Bladder microvascular endothelial cell (primary cell): ENCODE measurements at places on chromosomes 11 and 22. TPM values are rescaled to one million over a fixed set of nuclear protein-coding genes. Genes with fewer than 3 reads are reported as not detected.

SCN4B gene
- under 0.01 and 0.06 TPM in 2 replicates for total RNA-seq

RHOD gene
- 8.4 and 20.8 TPM in 2 replicates for total RNA-seq

TSSK2 gene
- not detected in 2 replicates for total RNA-seq

RFPL1 gene
- not detected in 2 replicates for total RNA-seq

CNGA4 gene
- not detected in 2 replicates for total RNA-seq

LIF gene
- 0.49 and 2.0 TPM in 2 replicates for total RNA-seq

EFCAB6 gene
- total RNA-seq = under 0.01 and 0.50 TPM in 2 replicates

PHF21A gene
- total RNA-seq = 5.8 and 17.1 TPM in 2 replicates

CBLIF gene
- not detected in 2 replicates for total RNA-seq

BTG4 gene
- total RNA-seq = not detected in 2 replicates

BEST1 gene
- under 0.01 TPM in 1 of 2 replicates, not detected in the other for total RNA-seq

ASCL2 gene
- total RNA-seq = not detected in 2 replicates

TFIP11 gene
- total RNA-seq = 27.8 and 52.1 TPM in 2 replicates

PGA4 gene
- not detected in 2 replicates for total RNA-seq

OR8D1 gene
- not detected in 2 replicates for total RNA-seq

DGAT2 gene
- total RNA-seq = 0.65 and 2.9 TPM in 2 replicates

SYVN1 gene
- total RNA-seq = 7.3 and 32.0 TPM in 2 replicates

TRIM3 gene
- total RNA-seq = 19.8 and 28.1 TPM in 2 replicates

SLC36A4 gene
- 4.0 and 9.9 TPM in 2 replicates for total RNA-seq

DDTL gene
- total RNA-seq = 0.25 and 1.1 TPM in 2 replicates

OR51I1 gene
- total RNA-seq = not detected in 2 replicates

DDT gene
- total RNA-seq = 65.6 and 81.6 TPM in 2 replicates

PIWIL4 gene
- 0.32 and 0.76 TPM in 2 replicates for total RNA-seq

ABTB2 gene
- total RNA-seq = 0.49 and 0.57 TPM in 2 replicates

OR51B5 gene
- total RNA-seq = not detected in 2 replicates

MS4A4E gene
- total RNA-seq = not detected in 2 replicates

KRTAP5-2 gene
- total RNA-seq = not detected in 2 replicates

SMTNL1 gene
- not detected in 2 replicates for total RNA-seq

SOX6 gene
- total RNA-seq = 0.19 and 0.32 TPM in 2 replicates

KCNJ4 gene
- not detected in 2 replicates for total RNA-seq

IRF7 gene
- 13.1 and 17.6 TPM in 2 replicates for total RNA-seq

PANX3 gene
- not detected in 2 replicates for total RNA-seq

NCR3LG1 gene
- total RNA-seq = 1.1 and 2.1 TPM in 2 replicates

C11orf16 gene
- not detected in 2 replicates for total RNA-seq

XKR3 gene
- total RNA-seq = not detected in 2 replicates

UBQLNL gene
- total RNA-seq = not detected in 2 replicates

FXYD6 gene
- total RNA-seq = under 0.01 and 0.38 TPM in 2 replicates

SPON1 gene
- total RNA-seq = 0.06 TPM in 1 of 2 replicates, not detected in the other

NCAM1 gene
- 0.65 and 6.5 TPM in 2 replicates for total RNA-seq

MS4A12 gene
- not detected in 2 replicates for total RNA-seq

UPB1 gene
- under 0.01 TPM in 1 of 2 replicates, not detected in the other for total RNA-seq

DMC1 gene
- total RNA-seq = 0.69 and 1.5 TPM in 2 replicates

BARX2 gene
- total RNA-seq = not detected in 2 replicates

PCF11 gene
- 22.5 and 41.3 TPM in 2 replicates for total RNA-seq
